ENCODE measurements at places on chromosomes 12 and 14.
A peak's percentile ranks its signal among the peaks of the same experiment; 100 is the strongest.

DNA sequence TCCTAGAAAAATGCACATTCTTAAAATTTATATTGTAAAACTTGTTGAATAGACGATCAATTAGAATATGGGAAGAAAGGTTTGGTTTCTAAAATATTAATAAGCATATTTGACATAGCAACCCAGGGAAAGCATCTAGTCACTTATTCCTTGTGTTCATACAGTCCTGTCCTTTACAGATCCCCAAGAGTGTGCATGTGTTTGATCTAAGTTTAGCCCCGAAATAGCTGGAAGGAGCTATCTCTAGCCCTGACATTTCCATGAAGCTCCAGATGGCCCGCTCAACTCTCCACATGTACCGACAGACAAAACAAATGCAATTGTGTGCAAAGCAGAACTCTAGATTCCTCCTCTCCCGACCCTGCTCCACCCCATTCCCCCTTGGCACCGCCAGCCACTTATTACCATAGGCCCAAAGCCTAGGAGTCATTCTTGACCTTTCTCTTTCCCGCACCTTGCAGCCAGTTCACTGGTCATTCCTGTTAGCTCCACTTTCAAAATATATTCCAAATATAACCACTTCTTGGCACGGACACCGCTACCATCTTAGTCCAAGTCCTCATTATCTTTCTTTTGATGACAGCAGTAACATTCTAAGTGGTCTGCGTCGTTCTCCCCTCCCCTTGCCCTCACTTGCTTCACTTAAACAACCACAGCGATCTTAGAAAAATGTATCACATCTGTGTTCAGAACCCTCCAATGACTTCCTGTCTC is 45.4 kb upstream of the GZMB start:
- no peak for DNase-seq

- no peak for DNase-seq
Observed at GRCh38 chr12:68749861-68750260, 3.9 kb downstream of the SLC35E3 start.

DNA sequence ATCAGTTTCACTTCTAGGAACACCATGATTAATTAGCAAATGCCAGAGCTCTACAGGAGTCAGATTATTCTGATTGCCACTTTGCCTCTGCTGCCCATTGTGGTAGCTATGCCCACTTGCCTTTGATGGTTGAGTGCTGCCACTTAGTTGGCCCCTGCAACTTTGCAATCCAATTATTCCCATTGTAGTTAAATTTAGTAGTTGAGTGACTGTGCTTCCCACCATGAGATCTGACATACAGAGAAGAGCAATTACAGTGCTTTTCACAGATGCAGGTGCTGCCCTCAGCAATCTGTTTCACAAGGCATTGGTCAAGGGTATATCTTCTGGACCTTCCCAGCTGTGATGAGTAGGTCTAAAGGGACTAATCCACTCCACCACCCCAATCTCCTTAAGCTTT is 468.4 kb upstream of the RGS6 start:
- no peak for DNase-seq

GRCh38 chr14:65686761-65687160 is 274.2 kb downstream of the FUT8 start:
- no peak for DNase-seq

GRCh38 chr12:100528034-100528433 is 45.5 kb upstream of the GAS2L3 start:
- DNase-seq = no peak

GRCh38 chr12:46900734-46901463 is 75.1 kb upstream of the SLC38A4 start:
- no peak for DNase-seq

- DNase-seq = no peak
Observed at GRCh38 chr12:102372087-102372486, 108.3 kb downstream of the IGF1 start.

- no peak for DNase-seq
Observed at GRCh38 chr12:121237415-121237814, 27.5 kb downstream of the P2RX4 start.

DNA sequence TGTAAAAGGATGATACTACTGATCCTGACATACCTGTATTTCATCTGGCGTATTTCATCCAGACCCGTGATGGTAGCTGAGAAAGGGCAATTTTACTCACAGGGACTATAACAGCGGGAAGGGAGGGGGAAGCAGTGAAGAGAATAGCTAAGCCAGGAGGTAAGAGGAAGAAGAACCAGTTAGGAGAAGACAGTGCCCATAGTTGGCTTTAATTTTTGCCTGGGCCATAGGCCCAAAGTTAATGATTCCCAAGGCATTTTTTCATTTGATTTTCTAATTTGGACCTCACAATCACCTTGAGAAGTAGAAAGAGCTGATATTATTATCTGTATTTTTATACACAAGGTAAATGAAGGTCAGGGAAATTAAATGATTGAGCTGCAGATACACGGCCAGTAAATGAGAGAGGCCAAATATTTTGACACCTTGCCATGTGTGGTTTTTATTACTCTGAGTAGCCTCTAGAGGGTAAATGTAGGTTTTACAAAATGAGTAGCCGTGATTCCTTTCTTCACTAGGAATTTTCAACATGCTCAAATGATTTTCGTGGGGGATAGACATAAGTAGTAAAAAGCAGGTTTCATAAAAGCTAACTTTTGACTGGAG is 382.2 kb downstream of the FUT8 start:
- no peak for DNase-seq

DNA sequence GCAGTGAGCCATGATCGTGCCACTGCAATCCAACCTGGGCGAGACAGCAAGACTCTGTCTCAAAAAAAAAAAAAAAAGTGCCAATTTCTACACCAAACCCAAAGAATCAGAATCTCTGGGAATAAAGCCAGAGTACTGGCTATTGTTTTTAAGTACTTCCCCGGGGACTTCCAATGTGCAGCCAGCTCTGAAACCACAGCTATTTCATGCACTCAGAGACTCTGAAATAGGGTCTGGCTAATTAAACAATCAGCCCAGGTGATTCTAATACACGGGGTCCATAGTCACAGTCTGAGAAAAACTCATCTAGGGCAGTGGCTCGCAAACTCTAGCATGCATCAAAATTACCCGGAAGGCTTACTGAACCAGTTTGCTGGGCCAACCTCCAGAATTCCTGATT is 56.3 kb downstream of the SIX6 start:
- no peak for DNase-seq

DNA sequence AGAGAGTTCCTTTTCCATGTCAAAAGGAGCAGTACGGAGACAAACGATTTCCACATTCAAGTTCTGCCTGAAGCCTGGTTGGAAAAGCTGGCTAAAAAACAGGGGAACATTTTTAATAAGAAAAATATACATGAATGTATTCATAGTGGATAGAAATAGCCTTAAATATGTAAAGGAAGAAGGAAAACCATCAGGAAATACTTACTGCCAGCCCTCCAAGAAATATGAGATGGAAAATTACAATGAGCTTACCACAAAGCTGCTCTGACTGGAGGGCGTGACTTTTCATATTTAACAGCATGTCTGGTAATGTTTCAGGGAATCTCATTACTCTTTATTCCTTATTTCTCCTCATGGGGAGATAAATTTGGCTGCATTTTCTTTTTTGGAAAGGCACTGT is 75.9 kb upstream of the ZDHHC17 start:
- no peak for DNase-seq

DNA sequence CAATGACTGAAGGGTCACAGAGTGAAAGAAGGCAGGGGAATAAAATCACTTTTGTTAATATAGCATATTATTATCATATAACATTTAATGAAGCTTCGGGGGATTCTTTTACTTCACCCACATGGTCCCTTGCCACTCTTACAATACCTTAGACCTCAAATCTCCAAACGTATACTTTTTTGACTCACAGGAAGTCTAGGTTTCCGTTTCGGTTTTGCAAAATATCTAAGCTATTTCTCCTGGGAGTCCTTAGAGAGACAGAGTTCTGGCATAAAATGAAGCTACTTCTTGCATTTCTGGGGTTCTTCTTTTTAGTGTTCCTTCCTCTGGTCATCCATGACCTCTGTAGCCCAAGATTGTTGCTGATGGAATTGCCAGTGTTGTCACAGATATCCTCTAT is 590.5 kb upstream of the ATP2B1 start:
- no peak for DNase-seq

GRCh38 chr14:59576332-59577294 is at the start of gene CCDC175:
Gene CCDC175, minus strand, starts transcription at chr14:59576812. Its CDS starts 37 bp downstream, at chr14:59576775.
- peak; percentile 52 for DNase-seq

- peak; percentile 100 for DNase-seq
Observed at GRCh38 chr14:101972126-101972866, 7.9 kb downstream of the DYNC1H1 start.

DNA sequence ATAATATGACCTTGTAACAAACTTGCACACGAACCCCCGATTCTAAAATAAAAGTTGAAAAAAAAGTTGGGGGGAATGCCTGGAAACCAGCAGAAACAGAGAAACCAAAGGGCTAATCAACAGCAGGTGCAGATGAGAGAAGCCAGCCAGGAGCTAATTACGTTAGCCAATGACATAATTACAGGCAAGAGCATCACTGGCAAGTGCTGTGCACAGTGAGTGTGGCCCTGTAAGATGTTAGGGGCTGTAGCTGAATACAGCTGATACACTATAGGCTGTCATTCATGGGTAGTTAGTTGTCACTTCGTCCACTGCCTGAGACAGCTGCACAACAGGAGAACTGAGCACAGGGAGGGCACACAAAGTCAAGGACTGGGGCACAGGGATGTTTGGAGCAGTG is 7.3 kb upstream of the FGF23 start:
- DNase-seq = no peak

DNA sequence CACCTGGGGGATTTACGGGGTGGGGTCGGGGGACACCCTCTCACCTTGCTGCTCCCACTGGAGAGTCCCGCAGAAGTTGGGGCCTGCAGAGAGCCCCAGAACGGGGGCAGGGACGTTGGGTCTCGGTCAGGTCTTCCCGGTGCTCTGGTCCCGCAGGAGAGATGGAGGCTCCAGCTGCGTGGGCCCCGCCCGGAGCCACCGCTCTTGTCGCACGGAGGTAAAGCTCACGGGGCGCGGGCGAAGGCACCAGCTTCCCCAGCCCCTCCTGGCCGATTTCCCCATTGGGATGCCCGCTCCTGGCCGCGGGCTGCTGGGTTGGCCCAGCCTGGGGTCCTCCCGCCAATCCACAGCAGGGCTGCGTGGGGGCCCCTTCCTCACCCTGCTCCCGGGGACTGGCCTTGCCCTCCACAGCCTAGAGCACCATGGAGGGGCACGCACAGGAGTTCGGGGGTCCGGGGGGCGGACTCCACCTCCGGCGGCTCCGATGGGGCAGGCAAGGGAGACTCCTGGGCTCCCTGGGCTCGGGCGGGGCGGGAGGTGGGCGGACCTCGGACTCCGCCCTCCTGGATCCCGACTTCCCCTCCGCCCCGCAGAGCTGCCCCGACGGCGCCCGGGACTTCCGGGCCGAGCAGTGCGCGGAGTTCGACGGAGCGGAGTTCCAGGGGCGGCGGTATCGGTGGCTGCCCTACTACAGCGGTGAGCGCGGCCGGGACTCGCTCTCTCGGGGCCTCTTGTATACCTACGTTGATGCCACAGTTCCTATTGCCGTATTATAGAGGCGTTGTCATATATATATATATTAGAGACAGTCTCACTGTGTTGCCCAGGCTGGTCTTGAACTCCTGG is 8.4 kb downstream of the PAPLN start:
- no peak for DNase-seq

GRCh38 chr12:89951050-89951693 is 242.5 kb upstream of the ATP2B1 start:
- DNase-seq = peak; percentile 31

GRCh38 chr12:16352481-16352880 is 5.0 kb downstream of the MGST1 start:
- DNase-seq = peak; percentile 86

- DNase-seq = peak; percentile 56
Observed at GRCh38 chr12:64137117-64137516, 85.0 kb downstream of the KICS2 start.

GRCh38 chr12:6641131-6641530 is 5.4 kb upstream of the LPAR5 start:
- no peak for DNase-seq

GRCh38 chr12:52217223-52217622 is 15.8 kb upstream of the KRT7 start:
- DNase-seq = no peak

DNA sequence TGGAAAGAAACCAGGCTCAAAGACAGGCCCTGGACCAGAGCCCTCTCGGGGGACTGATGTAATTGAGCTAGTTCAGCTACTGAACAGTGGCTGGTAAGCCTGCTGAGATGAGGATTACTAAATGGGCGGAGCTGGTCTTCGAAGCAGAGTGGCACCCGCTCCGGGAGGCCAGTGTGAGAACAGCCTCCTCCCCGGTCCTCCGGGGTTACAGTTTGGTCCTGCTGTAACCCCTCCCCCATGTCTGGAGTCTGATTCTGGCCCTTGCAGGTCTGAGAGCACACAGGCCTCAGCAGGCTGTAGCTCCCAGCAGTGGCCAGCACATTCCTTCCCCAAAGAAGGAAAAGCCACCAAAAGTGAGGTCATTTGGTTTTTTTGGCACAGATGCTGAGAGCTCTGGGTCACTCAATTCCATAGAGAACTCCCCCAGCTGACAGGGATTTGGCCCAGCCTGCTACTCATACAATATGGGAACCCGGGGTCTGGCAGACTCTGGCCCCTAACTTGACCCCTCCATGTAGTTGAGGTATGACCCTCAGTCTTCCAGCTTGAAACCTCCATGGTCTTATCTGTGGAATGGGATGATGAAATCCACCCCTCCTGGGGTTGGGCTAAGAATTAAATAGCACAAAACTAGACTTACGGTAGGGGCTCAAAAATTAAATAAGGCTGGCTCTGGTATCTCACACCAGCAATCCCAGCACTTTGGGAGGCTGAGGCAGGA is 39.0 kb downstream of the ACTN1 start:
- peak; percentile 96 for DNase-seq

- peak; percentile 54 for DNase-seq
Observed at GRCh38 chr14:74882103-74882920, 596 bp downstream of the DLST start.

- no peak for DNase-seq
Observed at GRCh38 chr12:70784042-70784668, 136.4 kb downstream of the PTPRR start.

DNA sequence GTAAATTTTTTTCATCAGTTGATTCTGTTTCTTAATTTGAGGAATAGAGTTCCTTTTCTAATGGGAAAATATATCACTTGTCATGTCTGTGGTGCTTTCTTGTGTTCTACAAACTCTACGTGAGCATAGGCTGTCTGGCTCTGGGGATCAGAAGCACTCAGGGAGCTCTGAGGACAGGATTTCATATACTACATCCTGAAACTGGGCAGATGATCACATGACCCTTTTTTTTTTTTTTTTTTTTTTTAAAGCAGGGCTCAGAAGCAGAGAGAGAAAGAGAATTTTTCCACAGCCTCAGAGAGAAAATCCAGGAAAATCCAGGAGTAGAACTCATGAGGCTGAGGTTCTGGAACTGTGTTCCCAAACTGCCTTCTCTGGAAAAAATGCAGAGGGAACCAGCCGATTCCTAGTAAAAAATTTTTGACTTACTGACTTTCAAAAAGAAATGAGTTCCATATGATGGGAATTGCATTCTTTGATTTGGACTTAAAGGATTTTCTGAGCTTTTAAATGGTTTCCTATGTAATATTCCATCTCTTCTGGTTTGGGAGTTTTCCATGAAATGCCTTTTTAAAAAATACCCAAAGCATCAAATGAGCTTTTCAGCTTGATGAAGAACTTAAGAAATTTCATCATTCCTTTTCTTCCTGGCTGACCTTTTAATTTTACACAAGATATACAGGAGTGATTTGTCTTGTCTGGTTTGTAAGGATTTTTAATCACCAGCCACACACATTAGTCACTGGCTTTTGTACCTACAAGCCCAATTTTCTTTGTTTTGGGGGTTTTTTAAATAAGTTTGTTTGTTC is 183.1 kb upstream of the HIF1A start:
- peak; percentile 84 for DNase-seq

Data from HCEC 1CT (cell line).